Immature natural killer cell (primary cell): ENCODE measurements at places on chromosomes 6 and 20. TPM values are rescaled to one million over a fixed set of nuclear protein-coding genes. Genes with fewer than 3 reads are reported as not detected.

DNA sequence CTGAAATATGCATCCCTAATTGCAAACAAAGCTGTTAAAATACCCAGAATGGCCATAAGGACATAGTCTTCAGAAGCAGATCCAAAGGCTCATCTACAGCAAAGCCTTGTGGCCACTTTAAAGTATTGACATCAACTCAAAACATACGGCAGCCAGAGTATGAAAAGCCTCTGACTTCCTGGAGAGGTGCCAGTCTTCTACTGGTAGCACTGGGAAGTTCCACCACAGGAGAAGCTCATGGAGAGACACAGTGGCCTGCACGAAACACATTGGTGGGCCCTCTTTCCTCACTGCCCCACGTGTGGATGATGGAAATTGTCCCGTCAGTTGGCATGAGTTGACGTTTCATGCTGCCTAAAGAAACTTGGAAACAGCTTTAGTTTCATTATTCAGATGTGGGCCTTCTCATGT lies 202.6 kb upstream of the HEY2 start:
- no peak for DNase-seq

DNA sequence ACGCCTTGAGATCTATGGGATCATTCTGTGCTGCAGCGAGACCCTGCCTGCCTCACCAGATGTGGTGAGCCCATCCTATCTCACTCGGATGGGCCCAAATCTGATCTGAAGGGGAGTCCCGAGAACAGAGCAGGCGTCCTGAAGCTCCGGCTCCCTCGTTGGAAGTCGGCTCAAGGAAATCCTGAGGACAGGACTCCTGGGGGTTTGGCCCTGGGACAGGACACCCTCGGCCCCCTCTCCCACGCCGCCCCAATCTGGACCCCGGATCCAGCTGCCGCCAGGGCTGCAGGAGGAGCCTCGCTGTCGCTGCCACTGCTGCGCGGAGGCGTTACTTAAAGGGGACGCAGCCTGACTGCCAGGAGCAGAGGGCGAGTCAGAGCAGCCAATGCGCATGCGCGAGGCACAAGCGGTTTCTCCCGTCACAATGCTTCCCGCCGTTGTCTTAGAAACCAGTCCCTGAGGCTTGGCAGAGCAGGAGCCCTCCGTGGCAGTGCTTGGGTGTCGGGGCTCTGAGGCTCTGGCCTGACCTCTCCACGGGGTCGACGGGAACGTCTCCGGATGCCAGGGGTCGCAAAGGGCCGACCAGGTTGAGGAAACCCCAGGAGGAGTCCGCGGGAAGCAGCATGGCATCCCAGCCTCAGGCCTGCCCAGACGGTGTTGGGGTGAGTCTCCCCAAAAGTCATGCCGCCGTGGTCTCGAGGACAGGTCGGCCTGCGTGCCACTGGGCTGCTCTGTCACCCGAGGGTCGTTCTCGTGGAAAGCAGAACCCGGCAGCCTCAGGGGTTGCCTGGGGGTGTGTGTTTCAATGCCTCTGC lies 1567.8 kb upstream of the DEFB115 start:
- no peak for DNase-seq

DNA sequence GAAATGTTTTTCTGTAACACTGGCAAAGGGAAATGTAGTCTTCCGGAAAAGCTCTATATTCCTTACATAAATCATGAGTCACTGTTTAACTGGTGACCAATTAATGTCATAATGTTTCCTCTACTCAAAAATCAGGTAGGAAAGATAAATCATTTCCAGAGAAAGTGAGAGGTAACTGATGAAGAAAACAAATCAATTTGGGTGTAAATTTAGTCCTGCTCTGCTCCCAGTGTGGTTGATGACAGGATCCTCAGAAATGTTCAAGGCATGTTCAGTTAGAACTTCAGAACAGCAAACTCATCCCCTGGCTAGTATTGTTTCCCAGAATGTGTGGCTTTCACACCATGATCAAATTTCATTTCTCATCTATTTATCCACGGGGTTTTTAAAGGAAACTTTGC lies 38.8 kb upstream of the SPACA1 start:
- no peak for DNase-seq

GRCh38 chr6:170317076-170317475 lies 10.5 kb downstream of the FAM120B start:
- no peak for DNase-seq

DNA sequence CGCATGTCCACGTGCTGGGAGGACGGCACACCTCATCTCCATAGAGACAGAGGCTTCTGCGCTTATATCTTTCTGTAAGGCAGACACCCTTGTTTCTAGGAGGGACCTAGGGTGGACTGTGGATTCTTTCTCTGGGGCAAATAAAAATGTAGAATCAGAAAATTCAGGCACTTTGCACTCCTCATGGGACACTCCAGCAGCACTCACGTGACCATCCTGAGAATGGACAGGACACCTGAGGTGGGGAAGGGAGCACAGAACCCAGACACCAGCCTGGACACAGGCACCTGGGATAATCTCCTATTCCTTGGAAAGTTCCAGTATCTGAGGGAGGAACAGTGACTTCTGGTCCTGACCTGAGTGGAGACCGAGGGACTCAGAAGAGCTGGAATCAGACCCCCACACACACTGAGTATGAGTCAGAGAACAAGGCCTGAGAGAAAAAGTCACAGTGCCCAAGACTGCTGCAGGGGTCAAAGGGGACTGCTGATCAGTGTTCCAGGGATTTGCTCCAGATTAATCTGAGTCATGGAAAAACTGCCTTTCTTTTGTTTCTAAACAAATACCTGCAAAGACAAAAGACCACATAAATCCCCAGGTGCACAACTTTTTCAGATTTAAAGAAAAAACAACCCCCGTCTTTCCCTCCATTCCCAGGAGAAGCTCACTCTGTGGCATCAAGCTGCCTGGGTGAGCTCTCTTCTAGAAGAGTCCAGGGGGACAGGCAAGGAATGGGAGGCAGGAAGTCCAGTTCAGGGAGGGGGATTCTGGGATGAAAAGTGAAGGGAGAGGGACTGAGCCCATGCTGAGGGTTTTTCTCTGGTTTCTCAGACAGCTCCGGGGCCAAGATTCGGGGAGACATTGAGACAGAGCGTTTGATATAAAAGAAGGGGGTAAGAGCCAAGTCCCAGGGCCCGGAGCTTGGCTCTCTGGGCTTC lies 35.6 kb upstream of the MICB start:
- DNase-seq = no peak

GRCh38 chr20:62860924-62861691 lies 514 bp downstream of the TCFL5 start:
- peak; percentile 74 for DNase-seq

DNA sequence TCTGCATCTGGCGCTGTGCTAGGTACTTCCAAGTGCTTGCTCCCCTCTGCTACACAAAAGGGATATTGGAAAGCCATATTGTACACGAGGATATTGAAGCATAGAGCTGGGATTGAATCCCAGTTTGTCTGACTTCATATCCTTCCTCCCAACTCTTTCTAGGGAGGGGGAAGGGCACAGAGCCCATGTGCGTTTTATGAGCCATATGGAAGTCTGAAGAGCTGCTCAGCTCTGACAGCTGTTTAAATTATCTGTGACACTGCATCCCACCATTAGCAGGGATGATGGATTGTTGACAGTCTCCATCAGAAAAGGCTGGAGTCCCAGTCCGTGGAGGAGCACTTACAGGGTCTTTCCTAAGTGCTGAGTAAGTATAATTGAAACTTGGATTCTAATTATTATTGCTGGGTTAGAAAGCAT lies 18.4 kb downstream of the TIAM2 start:
- no peak for DNase-seq

TRIM15 gene
- polyA plus RNA-seq = not detected

RBBP8NL gene
- polyA plus RNA-seq = not detected

NRSN1 gene
- not detected for polyA plus RNA-seq
